ENCODE measurements at places on chromosomes 13 and 19.

GRCh38 chr19:4965061-4965460, 3.9 kb upstream of the KDM4B start:
- DNase-seq: no peak

GRCh38 chr19:51320280-51320657, 8.8 kb downstream of the IGLON5 start:
- no peak for DNase-seq

DNA sequence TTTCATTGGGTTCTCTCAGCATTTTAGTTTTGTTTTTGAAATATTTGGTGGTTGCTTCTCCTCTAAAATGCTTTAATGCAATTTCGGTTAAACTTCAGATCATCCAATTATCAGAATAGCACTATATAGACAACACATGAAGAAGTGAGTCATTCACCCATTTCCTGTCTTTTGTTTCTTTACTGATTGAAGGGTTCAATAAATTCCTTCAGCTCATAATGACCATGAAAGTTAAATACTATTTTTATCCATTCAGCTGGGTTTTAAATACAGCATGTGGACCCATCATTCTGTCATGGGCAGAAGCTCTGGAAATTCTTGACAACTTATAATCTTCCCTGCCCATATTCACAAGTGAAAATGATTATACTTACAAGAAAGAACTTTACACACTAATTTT, 187.2 kb downstream of the ITGBL1 start:
- no peak for DNase-seq

GRCh38 chr13:22387899-22388298, 717.0 kb downstream of the FGF9 start:
- DNase-seq: no peak

- DNase-seq: no peak
These were observed 79.3 kb downstream of the GPC6 start for GRCh38 chr13:93305886-93306285.

DNA sequence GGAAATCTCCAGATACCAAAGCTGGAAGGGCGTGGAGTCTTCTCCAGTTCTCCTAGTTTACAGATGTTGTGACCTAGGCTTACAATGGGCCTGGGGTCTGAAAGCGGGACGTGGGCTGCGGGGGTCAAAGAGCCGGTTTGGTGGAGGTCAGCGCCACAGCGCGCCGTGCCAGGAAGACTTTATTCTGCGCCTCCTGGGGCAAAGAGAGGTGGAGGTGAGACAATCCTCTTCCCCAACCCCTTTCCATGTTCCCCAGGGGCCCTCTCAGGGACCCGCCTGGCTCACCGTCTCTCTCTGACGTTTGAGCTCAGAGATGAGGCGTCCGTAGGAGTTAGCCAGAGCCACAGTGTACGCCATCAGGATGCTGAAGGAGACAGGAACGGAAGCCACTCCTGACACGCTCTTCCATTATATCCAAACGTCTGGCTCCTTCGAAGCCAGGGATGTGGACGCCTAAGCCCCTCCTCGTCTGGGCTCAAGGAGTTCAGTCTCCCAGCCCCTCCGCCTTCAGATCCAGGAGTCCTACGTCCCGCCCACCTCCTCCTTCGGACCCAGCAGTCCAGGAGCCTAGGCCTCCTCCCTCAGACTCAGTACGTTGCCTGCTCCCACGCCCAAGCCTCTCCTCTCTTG, 776 bp upstream of the LENG1 start:
- no peak for DNase-seq

- DNase-seq: no peak
These were observed 7.0 kb upstream of the ZNF444 start for GRCh38 chr19:56133858-56134653.

- no peak for DNase-seq
These were observed 8.4 kb upstream of the C13orf46 start for GRCh38 chr13:113982296-113982661.

DNA sequence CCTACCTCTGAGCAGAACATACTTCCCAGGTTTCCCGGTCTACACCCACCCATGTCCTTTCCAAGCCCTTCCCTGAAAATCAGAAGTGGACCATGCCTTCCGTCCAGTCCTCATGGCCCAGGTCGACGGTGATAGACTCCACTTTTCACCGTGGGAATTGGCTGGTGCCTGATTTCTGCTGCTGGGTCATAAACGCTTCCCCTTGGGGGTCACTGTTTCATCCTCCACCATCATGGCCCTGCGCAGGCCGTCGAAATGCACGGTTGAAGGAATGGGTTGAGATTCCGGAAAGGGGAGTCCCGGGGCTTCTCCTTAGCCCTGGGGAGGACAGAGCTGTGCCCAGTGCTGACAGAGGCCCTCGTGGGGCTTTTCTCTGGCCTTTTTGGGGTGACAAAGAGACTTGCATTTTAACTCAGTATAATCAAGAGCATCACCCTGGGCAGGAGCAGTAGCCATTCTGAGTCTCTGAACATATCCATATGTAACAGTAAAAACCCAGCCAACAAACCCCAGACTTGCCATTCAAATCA, 75.5 kb downstream of the SOX1 start:
- no peak for DNase-seq

- no peak for DNase-seq
These were observed 32.5 kb downstream of the PCDH20 start for GRCh38 chr13:61383111-61383510.

DNA sequence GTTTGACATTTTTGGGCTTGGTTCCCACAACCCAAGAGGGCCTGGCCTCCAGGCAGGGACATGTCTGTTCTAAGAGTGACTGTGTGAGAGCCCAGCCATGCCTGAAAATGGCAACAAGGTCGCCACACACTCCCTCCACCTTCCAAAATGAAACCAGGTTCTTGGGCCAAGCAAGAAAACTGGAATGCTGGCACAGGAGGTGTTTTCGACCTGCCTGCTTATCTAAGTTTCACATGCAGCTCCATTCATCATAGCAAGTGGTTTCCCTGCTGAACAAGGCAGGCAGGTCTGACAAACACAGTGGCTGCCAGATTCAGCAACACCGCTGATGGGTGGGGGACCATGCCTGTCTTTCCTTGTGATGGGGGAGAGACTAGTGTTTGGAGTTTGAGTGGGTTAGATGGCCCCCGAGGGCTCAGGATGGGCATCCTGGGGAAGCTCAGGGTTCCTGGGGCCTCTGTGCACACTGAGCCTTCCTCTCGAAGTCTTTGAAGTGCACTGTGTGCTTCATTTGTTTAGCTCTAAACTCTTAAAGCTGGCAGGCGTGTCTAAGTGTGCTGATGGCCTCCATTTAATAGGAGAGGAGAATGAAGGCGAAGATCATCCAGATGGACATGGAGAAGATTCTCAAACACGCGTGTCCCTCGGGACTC, 17.9 kb upstream of the GAS6 start:
- no peak for DNase-seq

DNA sequence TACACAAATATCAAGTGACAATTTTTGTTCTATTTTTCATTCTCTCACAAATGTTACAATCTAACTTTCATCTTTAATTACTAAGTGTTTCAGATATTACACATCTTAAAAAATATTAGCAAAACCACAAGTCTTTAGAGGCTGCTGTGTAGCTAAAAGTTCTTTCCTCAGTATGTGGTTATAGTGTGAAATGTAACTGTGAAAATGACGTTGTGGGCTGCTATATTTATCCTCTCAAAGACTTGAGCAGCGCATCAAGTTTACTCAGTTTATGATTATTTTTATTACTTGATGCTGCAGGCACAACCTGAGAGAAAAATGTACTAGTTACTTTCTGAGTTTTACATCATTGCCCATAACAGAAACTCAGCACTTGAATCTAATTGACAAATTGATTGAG, 2860.6 kb upstream of the PCDH20 start:
- DNase-seq: no peak

DNA sequence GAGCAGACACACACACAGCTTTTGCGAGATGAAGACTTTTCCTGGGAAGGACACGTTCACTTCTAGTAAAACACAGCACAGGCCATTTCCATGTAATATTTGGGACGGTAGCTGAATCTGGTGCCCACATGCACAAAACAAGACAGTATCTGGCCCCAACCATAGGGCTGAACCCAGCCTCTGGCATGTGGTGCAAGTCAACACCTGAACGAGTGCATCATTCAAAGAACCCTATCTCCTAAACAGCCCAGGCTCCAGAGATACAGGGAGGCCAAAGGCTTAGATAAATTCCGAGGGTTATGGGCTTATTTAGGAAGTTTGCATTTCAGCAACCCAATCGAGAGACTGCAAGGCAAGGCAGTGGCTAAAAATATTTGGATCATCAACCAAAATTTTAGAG, 2.7 kb upstream of the TFDP1 start:
- DNase-seq: no peak

All from stimulated activated CD4-positive, alpha-beta T cell treated with anti-CD3 and anti-CD28 coated beads, TNF-alpha, amount 100 ng/mL, for 1 hour (primary cell).